Substantia nigra (tissue), 51 donors: ENCODE measurements at places on chromosomes 13 and 19.

- DNase-seq = no peak
These were observed 638 bp downstream of the ANKRD27 start for GRCh38 chr19:32674153-32674930.

GRCh38 chr19:13817615-13818371 lies 22.6 kb downstream of the ZSWIM4 start:
- no peak for DNase-seq

- DNase-seq = no peak
These were observed 34.5 kb downstream of the MTUS2 start for GRCh38 chr13:28854657-28855056.

GRCh38 chr19:49391581-49392399 lies 3.7 kb downstream of the KASH5 start:
- no peak for DNase-seq

DNA sequence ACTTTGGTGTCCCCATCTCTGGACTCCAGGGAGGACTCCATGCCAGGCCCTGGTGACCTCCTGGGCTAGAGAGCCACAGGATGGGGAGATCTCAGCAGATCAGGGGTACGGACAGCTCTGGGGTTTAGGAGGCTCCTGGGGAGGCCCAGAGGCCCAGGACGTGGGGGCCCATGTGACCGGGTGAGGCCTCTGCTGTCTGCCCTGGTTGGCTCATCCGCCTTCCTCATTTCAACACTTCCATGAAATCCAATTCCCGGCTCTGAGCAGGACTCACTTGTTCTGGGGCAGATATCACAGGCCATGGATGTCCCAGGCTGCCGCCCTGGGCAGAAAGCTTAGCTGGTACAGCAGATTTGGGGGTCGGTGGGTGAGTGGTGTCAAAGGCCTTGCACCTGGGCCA lies 1.1 kb upstream of the PRAM1 start:
- no peak for DNase-seq

DNA sequence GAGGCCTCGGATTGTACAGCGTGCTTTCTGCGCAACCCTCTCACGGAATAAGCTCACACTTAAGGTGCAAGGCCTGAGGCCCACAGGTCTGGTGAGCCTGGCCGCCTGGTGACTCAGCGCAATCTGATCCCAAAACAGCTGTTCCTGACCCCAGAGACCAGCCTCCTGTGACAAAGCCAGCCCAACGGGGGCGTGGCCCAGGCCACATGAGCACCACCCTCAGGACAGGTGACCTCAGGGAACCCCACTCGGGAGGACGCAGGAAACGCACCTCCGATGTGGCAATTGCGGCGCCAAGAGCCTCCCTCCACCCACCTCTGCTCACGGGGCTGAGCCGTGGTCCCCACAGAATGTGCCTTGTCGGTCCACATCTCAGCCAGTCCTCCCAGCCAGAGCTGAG lies 26.4 kb downstream of the GRTP1 start:
- DNase-seq = no peak

GRCh38 chr19:57682226-57682766 lies 519 bp downstream of the ZNF551 start:
- peak; percentile 28 for DNase-seq

DNA sequence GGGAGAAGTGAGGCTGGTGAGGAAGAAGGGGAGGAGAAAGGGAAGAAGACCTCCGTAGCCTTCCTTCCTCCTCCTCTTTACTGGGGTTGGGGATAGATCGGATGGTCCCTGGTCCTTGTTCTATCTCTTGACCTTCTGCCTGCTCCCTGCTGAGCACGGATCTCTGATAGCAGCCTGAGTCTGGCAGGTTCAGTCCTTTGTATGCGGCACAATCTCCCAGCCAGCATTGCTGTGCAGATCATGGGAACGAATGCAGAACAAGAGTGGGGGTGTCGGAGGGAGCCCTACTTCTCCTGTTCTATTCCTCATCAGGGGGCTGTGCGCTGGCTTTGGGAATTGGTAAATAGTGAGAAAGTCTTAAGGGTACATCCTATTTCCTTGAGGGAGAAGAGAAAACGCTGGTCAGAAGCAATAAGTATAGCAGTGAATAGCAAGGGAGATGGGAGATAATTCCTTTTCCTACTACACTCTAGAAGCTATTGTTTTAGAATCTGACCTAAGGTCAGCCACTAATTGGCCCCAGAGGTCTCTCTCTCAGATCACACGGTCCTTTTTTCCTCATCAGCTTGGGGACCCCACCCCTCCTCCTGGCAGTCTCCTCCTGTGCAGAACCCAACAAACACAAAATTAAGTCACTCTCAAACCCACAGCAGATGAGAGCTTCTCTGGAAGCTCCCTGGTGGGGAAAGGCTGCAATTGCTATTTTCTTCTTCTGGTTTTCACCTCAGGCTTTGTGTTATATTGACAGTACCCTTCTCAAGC lies 41.0 kb downstream of the KL start:
- no peak for DNase-seq

DNA sequence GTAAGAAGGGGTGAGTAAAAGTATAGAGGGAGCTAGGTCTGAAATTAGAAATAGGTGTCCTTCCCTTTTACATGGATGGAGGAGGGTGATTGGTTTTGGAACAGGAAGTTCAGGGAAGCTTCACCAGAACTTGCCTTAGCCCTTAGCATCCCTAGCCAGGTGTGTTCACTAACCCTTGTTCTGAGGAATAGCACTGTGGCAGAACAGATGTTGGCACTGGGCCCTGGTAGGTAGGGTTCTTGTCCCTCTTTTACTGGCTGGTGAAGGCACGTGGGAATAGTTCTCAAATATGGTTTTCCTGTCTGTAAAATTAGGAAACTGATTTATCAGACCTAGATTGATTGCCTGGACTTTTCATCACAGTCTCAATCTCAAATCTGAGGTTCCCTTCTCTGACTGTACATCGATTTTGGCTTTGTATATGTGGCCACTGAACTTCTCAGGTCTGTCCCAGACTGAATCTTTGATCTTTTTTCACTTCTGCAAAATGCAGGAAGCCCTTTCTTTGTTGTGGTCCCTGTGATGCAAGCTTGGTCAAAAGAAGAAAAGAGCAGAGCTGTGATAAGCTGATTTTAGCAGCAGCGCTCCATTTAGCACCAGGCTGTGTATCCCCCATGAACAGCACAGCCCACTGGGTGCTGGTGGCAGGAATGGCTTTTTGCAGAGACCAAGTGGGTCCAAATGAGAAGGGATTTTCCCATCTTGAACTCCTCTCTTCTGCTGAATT lies 86.2 kb upstream of the HTR2A start:
- no peak for DNase-seq

DNA sequence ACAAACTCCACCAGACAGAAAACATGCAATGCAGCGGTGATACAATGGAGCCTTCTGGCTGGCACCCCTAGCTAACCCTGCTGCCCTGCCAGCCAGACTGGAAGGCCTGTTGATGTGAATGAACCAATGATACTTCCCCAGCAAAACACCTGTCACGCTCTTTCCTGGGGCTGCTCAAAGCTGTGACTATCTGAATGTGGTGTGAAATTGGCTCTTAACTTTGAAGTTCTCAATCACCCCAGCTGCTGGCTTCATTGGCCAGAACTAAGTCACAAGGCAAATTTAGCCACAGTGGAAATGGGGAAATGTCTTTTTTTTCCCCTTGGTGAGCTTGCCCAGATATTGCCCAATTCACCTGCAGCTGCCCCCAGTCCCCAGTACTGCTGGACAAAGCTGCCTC lies 147.3 kb downstream of the SLC7A1 start:
- no peak for DNase-seq

- no peak for DNase-seq
These were observed 1992.9 kb upstream of the PCDH20 start for GRCh38 chr13:63408331-63409189.

DNA sequence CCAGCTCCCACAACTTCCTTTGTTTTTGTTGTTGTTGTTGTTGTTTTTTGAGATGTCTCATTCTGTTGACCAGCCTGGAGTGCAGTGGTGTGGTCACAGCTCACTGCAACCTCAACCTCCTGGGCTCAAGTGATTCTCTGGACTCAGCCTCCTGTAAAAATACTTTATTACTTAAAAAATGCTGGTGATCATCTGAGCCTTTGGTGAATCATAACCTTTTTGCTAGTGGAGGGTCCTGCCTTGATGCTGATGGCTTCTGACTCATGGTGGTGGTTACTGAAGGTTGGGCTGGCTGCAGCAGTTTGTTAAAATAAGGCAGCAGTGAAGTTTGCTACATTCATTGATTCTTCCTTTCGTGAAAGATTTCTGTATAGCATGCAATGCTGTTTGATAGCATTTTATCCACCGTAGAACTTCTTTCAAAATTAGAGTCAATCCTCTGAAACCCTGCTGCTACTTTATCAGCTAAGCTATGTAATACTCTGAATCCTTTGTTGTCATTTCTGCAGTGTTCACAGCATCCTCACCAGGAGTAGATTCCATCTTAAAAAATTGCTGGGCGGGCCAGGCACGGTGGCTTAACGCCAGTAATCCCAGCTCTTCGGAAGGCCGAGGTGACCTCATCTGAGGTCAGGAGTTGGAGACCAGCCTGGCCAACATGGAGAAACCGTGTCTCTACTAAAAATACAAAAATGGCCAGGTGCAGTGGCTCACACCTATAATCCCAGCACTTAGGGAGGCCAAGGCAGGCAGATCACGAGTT lies 18.0 kb downstream of the ARHGAP35 start:
- DNase-seq = no peak

- DNase-seq = no peak
These were observed 407.8 kb downstream of the ZNF536 start for GRCh38 chr19:30780032-30780431.

GRCh38 chr13:47110833-47111240 lies 214.0 kb upstream of the HTR2A start:
- DNase-seq = no peak

GRCh38 chr13:42753697-42754096 lies 27.7 kb upstream of the FAM216B start:
- DNase-seq = no peak

GRCh38 chr19:27997069-27997468 lies 1215.9 kb downstream of the UQCRFS1 start:
- DNase-seq = no peak

DNA sequence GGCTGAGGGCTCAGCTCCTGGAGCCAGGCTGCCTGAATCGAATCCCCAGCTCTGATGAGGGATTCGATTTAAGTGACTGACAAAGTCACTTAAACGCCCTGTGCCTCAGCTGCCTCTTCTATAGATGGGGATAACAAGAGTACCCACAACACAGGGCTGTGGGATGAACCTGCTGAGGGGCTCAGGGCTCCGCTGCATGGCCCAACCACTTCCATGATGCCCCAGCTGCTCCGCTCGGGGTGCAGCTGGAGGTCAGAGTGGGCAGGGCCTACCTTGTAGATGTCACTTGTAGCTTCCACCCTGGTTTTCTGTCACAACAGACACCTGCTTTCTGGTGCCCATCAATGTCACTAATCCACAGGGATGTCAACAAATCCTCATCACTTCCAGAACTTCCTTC lies 39.2 kb downstream of the STK24 start:
- no peak for DNase-seq

DNA sequence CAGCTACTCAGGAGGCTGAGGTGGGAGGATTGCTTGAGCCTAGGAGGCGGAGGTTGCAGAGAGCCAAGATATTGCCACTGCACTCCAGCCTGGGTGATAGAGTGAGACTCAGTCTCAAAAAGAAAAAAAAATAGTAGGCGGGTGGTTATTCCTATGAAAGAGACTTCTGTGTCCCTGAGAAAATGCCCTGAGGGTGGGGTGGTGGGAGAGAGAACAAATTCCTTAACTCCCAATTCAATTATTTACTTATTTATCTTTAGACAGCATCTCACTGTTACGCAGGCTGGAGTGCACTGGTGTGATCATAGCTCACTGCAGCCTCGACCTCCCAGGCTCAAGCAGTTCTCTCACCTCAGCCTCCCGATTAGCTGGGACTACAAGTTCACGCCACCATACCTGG lies 10.3 kb upstream of the EEF2 start:
- no peak for DNase-seq

DNA sequence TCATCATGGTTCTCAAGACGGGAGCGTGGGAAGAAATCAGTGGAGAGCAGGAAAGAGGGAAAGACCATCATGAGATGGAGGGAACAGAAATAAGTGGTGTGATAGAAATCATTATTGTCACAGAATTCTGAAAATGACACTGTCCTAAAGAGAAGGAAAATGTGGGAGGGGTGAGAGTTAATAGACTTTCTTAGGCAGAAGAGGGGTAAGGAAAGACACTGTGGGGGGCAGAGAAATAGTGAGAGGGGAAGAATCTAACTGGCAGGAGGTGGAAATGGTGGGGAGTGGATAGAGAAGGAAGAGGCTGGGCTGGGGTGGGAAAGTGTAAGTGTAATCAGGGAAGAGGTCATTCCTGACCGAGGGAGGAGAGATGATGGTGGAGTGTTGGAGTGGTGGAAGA lies 3.2 kb downstream of the PINLYP start:
- DNase-seq = no peak

DNA sequence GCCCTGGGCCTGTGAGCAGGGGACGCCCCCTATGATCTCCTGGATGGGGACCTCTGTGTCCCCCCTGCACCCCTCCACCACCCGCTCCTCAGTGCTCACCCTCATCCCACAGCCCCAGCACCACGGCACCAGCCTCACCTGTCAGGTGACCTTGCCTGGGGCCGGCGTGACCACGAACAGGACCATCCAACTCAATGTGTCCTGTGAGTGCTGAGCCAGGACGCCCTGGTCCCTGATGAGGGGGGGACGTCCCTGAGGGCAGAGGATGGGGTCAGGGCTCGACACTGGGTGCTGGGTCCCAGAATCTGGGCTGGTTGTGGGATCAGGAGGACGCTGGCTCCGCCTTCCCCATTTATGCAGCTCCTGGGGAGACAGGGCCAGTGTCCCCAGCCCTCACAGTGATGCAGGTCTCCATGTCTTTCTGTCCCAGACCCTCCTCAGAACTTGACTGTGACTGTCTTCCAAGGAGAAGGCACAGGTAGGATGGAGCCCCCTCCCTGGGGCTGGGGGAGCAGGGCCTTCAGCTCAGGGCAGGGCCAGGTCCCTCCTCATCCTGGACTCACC lies 2.5 kb downstream of the SIGLEC7 start:
- DNase-seq = no peak

DNA sequence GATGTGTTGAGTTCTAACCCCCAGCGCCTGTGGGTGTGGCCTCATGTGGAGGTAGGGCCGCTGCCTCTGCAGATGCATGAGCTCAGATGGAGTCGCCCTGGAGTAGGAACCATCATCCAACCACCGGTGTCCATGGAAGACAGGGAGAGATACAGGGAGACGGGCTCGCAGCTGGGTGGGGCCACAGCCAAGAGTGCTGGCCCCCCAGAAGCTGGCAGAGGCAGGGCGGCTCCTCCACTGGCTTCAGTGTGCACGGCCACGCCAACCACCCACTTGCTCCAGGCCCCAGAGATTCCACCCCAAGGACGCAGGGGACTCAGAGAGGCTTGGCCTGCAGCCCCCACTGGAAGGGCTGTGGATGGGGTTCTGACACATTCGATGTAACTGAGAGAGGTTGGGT lies 5.4 kb upstream of the MCF2L start:
- no peak for DNase-seq
